ENCODE measurements at places on chromosomes 2 and 18. TPM values are rescaled to one million over a fixed set of nuclear protein-coding genes. Genes with fewer than 3 reads are reported as not detected.

- H3K27ac ChIP-seq = no peak overlapping the region
- DNase-seq = no peak
- H3K4me3 ChIP-seq = no peak overlapping the region
- H3K27me3 ChIP-seq = no peaks in the 10 kb centered on the region
- H3K36me3 ChIP-seq = no peaks in the 10 kb centered on the region
Measured at GRCh38 chr2:50729306-50730049, 302.5 kb downstream of the NRXN1 start.

The TUBA4B gene
- not detected for total RNA-seq

- H3K4me1 ChIP-seq = peaks cover 60% of the 10 kb centered on the region
- no peak overlapping the region for H3K4me3 ChIP-seq
- no peaks in the 10 kb centered on the region for H3K36me3 ChIP-seq
- H3K27ac ChIP-seq = peak overlapping the region; percentile 69
- no peak for DNase-seq
- H3K27me3 ChIP-seq = no peaks in the 10 kb centered on the region
Measured at GRCh38 chr2:98458667-98459380, 14.2 kb downstream of the INPP4A start.

GRCh38 chr2:39755466-39755865 lies 23.6 kb downstream of the THUMPD2 start:
- no peak for DNase-seq
- H3K27me3 ChIP-seq = no peaks in the 10 kb centered on the region
- H3K4me1 ChIP-seq = no peaks in the 10 kb centered on the region
- H3K27ac ChIP-seq = no peak overlapping the region
- no peak overlapping the region for H3K4me3 ChIP-seq
- no peaks in the 10 kb centered on the region for H3K36me3 ChIP-seq

The HOXD12 gene
- total RNA-seq = not detected

GRCh38 chr2:240347949-240348500 lies 87.4 kb upstream of the GPC1 start:
- no peaks in the 10 kb centered on the region for H3K36me3 ChIP-seq
- no peaks in the 10 kb centered on the region for H3K27me3 ChIP-seq
- no peak overlapping the region for H3K27ac ChIP-seq
- no peak for DNase-seq

GRCh38 chr2:129058981-129059380 lies 740.3 kb upstream of the HS6ST1 start:
- no peaks in the 10 kb centered on the region for H3K36me3 ChIP-seq
- no peaks in the 10 kb centered on the region for H3K27me3 ChIP-seq
- no peak overlapping the region for H3K27ac ChIP-seq
- DNase-seq = no peak

DNA sequence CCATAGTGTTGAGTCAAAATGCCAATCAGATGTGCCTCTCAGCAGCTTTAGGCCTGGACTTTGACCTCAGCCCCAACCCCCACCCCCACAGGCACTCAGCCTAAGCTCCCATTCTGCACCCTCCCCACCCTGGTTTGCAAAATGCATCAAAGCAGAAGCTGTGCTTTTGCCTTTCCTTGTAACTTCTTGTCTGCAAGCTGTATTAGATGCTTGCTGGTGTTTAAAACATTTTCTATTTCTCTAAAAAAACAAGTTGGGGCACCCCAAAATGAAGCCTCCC lies 26.6 kb upstream of the STEAP3 start:
- H3K27me3 ChIP-seq = peaks cover 20% of the 10 kb centered on the region
- H3K4me3 ChIP-seq = no peak overlapping the region
- DNase-seq = no peak
- H3K27ac ChIP-seq = no peak overlapping the region

GRCh38 chr2:219142329-219142728 lies 18.3 kb downstream of the NHEJ1 start:
- no peak for DNase-seq
- no peaks in the 10 kb centered on the region for H3K27me3 ChIP-seq
- H3K4me1 ChIP-seq = no peaks in the 10 kb centered on the region
- no peak overlapping the region for H3K4me3 ChIP-seq
- H3K36me3 ChIP-seq = no peaks in the 10 kb centered on the region

- H3K4me3 ChIP-seq = no peak overlapping the region
- H3K27ac ChIP-seq = no peak overlapping the region
- peak; percentile 56 for DNase-seq
- H3K4me1 ChIP-seq = no peaks in the 10 kb centered on the region
- H3K36me3 ChIP-seq = no peaks in the 10 kb centered on the region
- peaks cover 3% of the 10 kb centered on the region for H3K27me3 ChIP-seq
Measured at GRCh38 chr2:28821295-28821958, 10.8 kb downstream of the SPDYA start.

DNA sequence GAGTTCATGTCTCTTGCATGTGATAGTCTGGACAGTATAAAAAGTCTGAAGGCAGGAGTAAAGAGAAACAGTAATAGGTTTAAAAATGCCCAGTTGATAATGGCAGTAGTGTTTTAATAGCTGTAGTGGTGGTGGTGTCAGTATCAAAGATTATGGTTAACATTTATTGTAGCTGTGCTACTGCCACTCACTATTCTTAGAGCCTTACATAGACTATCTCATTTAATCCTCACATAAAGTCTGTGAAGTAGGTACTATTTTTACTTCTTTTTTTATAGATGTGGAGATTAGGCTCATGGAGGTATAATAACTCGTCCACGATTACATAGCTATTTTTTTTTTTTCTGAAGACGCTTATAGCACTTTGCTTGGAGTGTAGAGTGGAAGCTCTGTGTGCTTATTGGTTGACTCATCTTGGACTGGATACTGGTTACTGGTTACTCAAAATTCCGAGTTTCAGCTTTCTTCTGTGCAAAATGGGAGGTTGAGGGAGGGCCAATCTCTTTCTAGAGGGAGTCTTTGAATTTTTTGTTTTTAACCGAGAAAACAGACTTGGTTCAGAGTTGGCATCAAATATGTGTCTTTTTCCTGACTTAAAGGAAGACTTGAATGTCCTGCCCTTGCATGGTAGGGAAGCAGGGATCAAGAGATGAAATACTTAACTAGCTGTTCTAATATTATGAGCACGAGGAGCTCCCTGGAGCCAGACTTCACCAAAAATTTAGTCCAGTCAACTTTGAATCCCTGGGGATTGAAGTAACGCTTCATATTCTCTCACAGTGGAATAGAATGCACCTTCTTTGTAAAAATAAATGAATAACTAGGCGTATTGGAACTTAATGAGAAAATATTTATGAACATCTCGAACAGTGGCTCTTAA lies 27.1 kb downstream of the CERS6 start:
- H3K4me1 ChIP-seq = peaks cover 6% of the 10 kb centered on the region
- DNase-seq = no peak
- H3K27ac ChIP-seq = no peak overlapping the region
- H3K36me3 ChIP-seq = no peaks in the 10 kb centered on the region
- no peak overlapping the region for H3K4me3 ChIP-seq

DNA sequence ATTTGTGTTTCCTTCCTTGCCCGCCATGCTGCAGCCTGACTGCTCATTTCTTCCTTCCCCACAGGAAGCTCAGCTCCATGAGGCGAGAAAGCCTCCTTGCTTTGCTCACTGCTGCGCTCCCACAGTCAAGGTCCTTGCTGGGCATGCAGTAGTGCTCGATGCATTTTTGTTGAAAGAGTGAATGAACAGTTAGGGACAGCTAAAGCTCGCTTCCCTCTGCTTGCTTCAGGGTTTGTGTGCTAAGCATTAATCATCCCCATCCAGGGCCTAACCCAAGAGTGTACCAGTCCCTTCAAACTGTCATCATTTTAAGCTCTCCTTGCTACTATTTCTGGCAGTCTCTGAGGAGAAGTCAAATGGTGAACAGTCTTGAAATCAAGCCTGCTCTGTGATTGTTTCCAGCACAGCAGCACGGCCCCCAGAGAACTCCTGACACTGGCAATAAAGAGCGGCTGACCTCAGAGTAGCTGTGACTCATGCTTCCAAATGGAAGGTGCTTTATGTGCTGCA lies 171.7 kb upstream of the SOX11 start:
- no peaks in the 10 kb centered on the region for H3K4me1 ChIP-seq
- no peaks in the 10 kb centered on the region for H3K27me3 ChIP-seq
- no peaks in the 10 kb centered on the region for H3K36me3 ChIP-seq
- no peak overlapping the region for H3K4me3 ChIP-seq
- DNase-seq = no peak

DNA sequence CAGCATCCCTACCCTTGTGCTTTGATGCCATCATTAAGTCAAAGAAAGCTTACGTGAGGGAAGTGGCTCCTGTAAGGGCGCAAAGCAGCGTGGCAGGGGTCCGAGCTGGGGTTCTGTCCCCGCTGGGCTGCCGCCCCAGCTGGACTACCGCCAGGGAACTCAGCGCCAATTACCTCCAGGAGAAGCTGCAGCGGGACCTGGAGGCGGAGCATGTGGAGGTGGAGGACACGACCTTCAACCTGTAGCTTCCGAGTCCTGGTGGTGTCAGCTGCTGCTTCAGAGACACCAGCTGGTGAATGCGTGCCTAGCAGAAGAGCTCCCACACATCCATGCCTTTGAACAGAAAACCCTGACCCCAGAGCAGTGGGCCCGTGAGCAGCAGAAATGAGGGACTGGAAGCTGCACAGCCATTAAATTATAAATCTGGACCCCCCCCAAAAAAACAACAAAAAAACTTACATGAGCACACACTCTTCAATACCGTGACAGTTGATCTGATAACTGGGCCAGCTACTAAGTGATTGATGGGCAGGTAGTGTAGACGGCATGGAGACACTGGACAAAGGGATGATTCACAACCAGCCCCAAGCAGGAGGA lies 20.1 kb upstream of the YES1 start:
- DNase-seq = peak; percentile 65
- H3K36me3 ChIP-seq = no peaks in the 10 kb centered on the region
- no peaks in the 10 kb centered on the region for H3K27me3 ChIP-seq
- H3K4me1 ChIP-seq = no peaks in the 10 kb centered on the region
- H3K4me3 ChIP-seq = no peak overlapping the region

DNA sequence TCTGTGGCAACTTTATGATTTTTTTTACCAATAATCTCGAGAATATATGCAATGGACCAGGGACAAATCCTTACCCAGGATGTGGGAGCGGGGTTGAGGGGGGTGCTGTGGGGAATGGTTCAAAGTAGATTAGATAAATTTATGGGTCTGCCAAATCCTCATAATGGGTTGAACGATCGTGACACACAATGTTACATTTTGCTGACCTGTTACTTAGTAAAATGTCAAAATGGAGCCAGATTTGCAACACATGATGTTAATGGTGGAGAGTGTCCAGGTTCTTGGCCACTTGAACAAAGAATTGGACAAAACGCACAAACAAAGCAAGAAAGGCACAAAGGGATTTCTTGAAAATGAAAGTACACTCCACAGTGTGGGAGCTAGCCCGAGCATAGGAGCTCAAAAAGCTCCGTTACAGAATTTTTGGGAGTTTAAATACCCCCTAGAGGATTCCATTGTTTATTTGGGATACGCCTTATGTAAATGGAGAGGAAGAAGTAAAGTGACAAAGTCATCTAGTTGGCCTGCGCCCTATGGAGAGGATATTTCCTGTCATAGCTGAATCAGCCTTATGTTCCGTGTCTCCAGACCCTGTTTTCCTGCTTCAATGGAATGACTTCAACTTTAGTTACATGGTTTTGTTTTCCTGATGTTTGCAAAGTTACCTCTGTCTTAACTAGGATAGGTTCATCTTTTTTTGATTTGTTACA lies 776.0 kb downstream of the DCC start:
- H3K4me1 ChIP-seq = no peaks in the 10 kb centered on the region
- DNase-seq = no peak
- H3K27me3 ChIP-seq = no peaks in the 10 kb centered on the region
- H3K4me3 ChIP-seq = no peak overlapping the region
- no peak overlapping the region for H3K27ac ChIP-seq
- H3K36me3 ChIP-seq = no peaks in the 10 kb centered on the region

DNA sequence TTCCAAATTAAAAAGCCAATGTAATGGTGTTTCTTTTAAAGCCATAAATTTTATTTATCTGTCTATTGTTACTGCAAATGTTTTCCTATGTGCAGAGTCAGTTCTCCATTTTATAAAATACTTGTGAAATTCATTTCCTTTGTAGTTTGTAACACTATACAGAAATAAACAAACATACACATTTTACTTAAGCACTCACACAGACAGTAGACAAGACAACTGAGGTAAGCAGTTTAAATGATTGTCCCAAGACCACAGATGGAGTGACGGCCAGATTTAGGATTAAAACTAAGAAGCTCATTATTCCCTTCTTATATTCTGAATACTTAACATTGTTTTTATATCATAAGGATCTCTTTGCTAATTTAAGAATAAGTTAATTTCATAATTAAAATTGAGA lies 100.9 kb downstream of the BAZ2B start:
- DNase-seq = no peak
- H3K4me3 ChIP-seq = peak overlapping the region; percentile 39
- H3K27ac ChIP-seq = peak overlapping the region; percentile 74
- no peaks in the 10 kb centered on the region for H3K36me3 ChIP-seq
- H3K27me3 ChIP-seq = no peaks in the 10 kb centered on the region

GRCh38 chr18:12288403-12288755 lies 19.7 kb upstream of the TUBB6 start:
- DNase-seq = no peak
- H3K27ac ChIP-seq = peak overlapping the region; percentile 61
- peaks cover 9% of the 10 kb centered on the region for H3K4me1 ChIP-seq

GRCh38 chr18:61420218-61420885 lies 87.1 kb downstream of the CDH20 start:
- H3K27me3 ChIP-seq = no peaks in the 10 kb centered on the region
- H3K4me3 ChIP-seq = no peak overlapping the region
- no peaks in the 10 kb centered on the region for H3K4me1 ChIP-seq

GRCh38 chr2:161369311-161369710 lies 46.8 kb upstream of the TBR1 start:
- no peaks in the 10 kb centered on the region for H3K4me1 ChIP-seq
- no peak overlapping the region for H3K27ac ChIP-seq
- H3K4me3 ChIP-seq = no peak overlapping the region
- no peaks in the 10 kb centered on the region for H3K36me3 ChIP-seq

DNA sequence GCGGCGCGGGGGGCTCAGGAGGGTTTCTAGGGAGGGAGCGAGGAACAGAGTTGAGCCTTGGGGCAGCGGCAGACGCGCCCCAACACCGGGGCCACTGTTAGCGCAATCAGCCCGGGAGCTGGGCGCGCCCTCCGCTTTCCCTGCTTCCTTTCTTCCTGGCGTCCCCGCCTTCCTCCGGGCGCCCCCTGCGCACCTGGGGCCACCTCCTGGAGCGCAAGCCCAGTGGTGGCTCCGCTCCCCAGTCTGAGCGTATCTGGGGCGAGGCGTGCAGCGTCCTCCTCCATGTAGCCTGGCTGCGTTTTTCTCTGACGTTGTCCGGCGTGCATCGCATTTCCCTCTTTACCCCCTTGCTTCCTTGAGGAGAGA lies 5.2 kb downstream of the PROC start:
- H3K27ac ChIP-seq = no peak overlapping the region
- peak; percentile 68 for DNase-seq
- peaks cover 32% of the 10 kb centered on the region for H3K27me3 ChIP-seq
- no peaks in the 10 kb centered on the region for H3K36me3 ChIP-seq
- H3K4me3 ChIP-seq = peak overlapping the region; percentile 20
- H3K4me1 ChIP-seq = peaks cover 15% of the 10 kb centered on the region

DNA sequence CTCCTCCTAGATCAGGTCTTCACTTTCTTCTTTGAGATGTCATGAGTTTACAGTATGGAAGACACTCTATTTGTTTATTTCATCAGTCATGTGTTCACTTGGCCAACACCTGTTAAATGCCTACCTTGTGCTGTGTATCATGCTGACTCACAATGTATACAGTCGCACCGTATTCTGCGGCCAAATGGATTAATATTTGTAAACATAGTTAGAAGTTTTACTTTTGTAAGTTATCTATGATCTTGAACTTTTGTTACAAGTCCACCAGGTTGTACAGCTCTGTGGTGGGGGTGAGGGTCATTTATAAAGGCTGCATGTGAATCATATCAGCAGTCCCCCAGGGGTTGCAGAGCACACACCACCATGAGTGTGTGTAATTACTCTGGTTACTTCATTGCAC lies 408.7 kb upstream of the NRP2 start:
- H3K36me3 ChIP-seq = no peaks in the 10 kb centered on the region
- no peak for DNase-seq

The ALLC gene
- not detected for total RNA-seq

The SCG2 gene
- 4.8 TPM for total RNA-seq

Data from transverse colon (tissue), 4 donors.